Activated T-cell treated with anti-CD3 and anti-CD28 coated beads for 24 hours (primary cell): ENCODE measurements at places on chromosomes 12 and 14.
A peak's percentile ranks its signal among the peaks of the same experiment; 100 is the strongest.

DNA sequence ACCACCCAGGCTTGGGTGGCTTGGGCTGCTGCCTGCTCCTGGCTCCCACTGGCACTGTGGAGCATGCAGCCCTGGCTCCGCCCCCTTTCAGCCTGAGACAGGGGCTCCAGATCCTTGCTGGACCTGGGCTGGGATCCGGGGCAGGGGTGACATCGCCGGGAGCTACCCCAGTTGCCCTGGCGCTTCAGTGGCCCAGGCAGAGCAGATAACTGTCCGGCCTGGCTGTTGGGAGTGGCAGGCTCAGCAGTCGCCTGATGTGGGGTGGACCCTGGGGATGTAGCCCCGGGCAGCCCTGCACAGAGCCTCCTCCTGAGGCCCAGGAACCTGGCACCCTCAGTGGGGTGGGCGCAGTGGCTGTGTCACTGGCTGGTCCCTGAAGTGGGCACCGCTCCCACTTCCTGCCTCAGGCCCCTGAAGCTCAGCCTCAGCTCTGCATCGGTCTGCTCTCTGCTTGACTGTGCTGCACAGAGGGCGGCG lies 57.9 kb downstream of the FUT8 start:
- DNase-seq, result no peak

- DNase-seq, result no peak
These were observed 3.8 kb downstream of the C14orf93 start for GRCh38 chr14:23006188-23006534.

GRCh38 chr12:119201789-119202543 lies 23.2 kb downstream of the HSPB8 start:
- no peak for DNase-seq

GRCh38 chr12:107564946-107565345 lies 120.7 kb upstream of the PWP1 start:
- DNase-seq, result no peak

DNA sequence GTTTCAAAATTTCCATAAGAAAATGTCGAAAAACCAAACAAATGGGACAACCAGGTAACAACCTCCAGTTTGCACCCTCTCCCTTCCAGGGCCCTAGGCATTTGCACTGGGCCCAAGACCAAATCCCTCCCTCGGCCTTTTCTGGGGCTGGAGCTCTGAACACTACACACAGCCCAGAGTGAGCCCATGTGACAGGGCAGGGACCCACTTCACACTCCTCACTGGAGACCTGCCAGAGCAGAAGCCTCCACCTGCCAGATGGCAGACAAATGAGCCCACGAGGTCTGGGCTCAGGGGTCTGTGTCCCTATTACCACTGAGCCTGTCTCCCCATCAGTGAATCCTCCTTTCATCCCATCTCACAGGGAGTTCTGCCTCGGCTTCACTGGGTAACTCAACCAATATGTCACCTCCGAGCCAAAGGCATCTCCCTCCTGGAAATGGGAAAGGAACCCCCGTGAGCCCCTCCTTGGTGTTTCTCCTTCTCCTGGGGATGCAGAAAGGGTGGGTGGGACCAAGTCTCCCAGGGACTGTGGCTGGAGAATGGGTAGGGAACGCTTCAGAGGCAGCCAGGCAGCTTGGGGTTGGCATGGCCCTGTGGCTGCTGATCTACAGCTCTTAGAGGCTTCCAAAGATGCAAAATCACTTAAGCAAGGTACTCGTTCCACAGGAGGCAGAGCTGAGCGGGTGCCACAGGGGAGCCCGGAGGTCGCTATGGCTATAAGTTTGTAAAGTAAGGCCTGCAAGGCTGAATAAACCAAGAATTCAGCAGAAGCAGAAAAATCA lies 10.6 kb downstream of the VWF start:
- DNase-seq, result no peak

- no peak for DNase-seq
These were observed 342.6 kb downstream of the NOVA1 start for GRCh38 chr14:26255213-26255612.

GRCh38 chr14:21059842-21060613 lies 2.4 kb downstream of the RNASE8 start:
- no peak for DNase-seq

DNA sequence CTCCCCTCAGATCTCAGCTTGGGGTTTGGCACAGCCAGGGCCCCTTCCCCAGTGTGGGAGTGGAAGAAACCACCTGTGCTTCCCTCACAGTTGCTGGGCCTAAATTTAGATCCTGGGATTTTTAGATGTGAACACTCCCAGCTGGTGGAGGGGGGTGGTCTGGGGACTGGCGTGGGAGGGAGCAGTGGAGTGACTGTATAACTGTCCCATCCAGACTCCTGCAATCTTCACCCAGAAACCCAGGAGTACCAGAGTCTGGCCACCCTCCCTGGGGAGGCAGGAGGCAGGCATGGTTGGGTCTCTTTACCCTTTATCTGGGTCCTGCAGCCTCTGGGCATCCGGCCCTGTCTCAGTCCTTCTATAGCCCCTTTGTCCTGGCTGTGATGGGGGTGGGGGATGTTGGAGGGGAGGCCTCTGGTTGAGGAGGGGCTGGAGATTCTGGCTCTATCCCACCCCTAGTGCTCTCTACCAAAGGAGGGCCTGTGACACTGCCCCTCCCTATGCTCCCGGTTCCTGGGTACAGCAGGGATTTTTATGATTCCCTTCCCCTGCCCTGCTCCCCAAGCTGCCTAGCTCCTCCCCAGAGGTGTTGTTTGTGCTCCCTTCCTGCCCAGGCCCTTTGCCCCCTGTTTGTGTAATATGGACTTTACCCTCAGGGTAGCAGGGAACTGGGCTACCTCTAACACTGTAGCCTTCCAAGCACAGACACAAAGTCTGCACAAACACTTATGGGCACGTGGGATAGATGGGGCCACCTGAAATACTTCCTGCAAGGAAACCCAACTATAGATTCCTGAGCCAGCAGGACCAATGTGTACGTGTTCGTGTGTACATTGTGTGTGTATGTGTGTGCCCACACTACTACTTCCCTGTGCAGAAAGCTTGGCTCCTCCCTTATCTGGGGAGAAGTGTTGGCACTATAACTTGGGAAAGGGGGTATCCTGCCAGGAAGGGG lies 1.7 kb downstream of the ERBB3 start:
- DNase-seq, result no peak

GRCh38 chr12:117774941-117775775 lies 193.6 kb downstream of the KSR2 start:
- DNase-seq, result no peak

DNA sequence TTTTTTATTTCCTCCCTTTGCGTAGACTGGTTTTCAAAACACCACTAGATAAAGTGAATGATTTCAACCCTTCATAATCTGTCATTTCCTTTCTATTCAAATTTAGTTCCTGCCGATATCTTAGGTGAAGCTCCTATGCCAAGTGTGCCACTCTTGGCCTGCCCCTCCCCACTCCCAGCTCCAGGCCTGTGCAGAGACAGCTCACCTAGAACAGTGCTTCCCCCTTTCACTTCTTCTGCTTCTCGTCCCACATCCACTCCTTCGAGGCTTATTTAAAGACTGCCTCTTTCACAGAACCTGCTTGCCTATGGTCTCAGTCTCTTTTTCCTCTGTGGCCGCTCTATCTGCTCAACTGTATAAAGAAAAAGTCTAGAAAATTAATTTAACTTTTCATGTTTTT lies 473.8 kb downstream of the RAD51B start:
- DNase-seq, result no peak

- DNase-seq, result no peak
These were observed 4.7 kb downstream of the NFYB start for GRCh38 chr12:104133321-104133720.

- no peak for DNase-seq
These were observed 10.3 kb downstream of the MIS18BP1 start for GRCh38 chr14:45242706-45243105.

GRCh38 chr12:2583091-2583497 lies 211.7 kb upstream of the FKBP4 start:
- peak; percentile 38 for DNase-seq

DNA sequence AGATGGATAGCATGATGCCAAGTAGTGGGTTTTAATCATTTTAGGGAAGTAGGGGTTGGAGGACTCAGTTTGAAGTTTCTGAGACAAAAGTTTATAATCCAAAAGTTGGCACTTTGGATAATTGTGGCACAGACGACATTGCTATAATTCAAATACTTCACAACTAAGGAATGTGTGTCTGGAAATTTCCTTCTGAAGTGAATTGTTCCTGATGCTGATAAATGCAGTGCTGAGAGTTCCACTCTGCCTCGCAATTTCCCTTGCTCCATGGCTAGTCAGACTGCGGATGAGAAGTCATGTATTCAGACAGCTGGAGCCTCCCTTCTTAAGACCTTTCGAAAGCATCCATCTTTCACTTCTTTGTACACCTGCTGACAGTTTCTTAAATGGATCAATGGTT lies 393.3 kb upstream of the PRICKLE1 start:
- DNase-seq, result no peak

DNA sequence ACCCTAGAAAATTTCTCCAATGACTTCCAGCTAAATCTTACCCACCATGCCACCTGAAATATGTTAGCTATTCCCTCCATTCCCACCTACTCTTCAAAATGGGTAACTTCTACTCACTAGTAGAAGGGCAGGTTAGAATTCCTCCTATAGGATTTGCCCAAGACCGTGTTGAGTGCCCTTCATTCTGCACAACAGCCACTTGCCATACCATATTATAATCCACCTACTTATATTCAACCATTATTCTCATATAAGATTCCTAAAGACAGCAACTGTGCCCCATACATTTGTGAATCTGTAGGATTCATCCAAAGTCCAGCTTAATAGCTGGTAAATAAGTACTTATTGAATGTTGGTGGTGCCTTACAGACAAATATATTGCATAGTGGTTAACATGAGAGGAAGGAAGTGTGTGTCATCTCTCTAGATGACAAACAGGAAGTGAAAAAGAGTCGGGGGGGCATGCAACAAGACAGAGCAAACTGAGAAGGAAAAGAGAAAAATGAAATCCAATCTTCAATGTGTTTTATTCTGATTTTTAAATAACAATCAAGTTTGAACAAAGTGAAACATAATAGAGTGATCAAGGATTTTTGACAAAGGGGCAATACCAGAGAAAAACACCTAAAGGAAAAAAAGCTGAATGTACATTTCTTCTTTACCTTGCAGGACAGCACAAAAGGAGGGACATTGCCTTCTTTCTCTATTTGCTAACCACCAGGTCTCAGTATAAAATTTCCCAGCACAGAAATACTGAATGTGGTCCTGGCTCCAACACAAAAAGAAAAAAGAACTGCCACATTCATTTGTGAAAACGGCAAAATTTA lies 389.3 kb upstream of the USP15 start:
- DNase-seq, result no peak

GRCh38 chr12:57272337-57273151 lies 21.6 kb upstream of the STAC3 start:
- no peak for DNase-seq

- no peak for DNase-seq
These were observed 344.0 kb upstream of the PRICKLE1 start for GRCh38 chr12:42933461-42934081.

GRCh38 chr12:27199638-27200300 lies 44.3 kb upstream of the STK38L start:
- no peak for DNase-seq
